T follicular helper cell (primary cell): ENCODE measurements at places on chromosomes 7 and 10.

DNA sequence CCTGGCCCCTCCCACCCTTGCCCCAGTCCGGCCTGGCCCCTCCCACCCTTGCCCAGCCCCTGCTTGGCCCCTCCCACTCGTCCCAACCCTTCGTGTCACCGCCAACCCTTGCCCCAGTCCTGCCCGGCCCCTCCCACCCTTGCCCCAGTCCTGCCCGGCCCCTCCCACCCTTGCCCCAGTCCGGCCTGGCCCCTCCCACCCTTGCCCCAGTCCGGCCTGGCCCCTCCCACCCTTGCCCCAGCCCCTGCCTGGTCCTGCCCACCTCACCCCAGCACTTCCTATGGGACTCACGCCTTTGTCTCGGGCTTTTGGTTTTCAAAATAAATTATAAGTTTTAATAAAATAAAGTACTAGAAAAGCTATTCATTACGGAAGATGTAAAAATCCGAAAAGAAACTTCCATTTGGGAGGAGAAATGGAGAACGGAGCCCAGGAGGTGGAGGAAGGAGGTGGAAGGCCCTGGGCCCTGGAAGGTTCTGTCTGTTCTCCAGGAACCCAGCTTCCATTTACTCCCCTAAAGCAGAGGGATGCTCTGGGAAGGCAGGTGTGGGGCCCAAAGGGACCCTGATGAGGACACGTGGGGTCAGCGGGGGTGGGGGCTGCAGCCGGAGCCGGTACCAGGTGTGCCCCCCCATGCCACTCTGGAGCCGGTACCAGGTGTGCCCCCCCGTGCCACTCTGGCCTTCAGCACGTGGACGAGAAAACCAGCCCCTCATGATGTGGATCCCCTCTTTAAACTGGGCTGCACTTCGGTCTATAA is 52.2 kb downstream of the PWWP2B start:
- no peak for DNase-seq

GRCh38 chr10:119404719-119405519 is 137.6 kb downstream of the RGS10 start:
- DNase-seq = no peak

GRCh38 chr10:131959841-131960240 is 21.9 kb downstream of the BNIP3 start:
- no peak for DNase-seq

GRCh38 chr10:3068201-3068967 is 1.0 kb downstream of the PFKP start:
- DNase-seq = peak; percentile 33

DNA sequence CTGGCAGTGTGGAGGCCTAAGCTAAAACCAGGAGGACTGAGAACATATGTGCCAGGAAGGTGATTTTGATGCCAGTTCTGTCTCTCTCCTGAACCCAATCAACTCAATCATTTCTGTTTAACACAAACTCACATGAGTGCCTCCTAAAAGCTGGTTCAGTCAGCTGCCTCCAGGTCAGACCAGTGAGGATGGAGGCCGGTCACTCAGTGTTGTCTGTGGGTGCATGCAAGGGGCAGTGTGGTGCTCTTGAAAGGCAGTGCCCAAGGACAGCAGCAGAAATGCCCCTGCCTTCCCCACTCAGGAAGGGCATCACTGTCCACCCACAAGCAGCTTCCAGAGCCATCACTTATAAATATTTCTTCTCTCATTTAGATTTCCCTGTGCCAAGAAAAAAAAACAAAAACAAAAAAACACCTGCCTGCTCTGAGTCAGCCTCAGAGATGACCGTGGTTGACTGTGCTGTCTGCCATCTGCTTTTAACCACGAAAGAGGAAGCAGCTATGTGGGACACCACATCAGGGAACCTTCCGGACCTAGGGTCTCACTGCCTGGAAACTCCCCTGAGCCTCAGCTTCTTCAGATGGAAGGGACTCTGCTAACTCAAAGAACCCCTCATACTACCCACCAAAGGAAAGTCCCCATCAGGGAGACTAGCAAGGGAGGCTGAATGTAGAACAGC is 39.1 kb downstream of the VOPP1 start:
- peak; percentile 73 for DNase-seq

DNA sequence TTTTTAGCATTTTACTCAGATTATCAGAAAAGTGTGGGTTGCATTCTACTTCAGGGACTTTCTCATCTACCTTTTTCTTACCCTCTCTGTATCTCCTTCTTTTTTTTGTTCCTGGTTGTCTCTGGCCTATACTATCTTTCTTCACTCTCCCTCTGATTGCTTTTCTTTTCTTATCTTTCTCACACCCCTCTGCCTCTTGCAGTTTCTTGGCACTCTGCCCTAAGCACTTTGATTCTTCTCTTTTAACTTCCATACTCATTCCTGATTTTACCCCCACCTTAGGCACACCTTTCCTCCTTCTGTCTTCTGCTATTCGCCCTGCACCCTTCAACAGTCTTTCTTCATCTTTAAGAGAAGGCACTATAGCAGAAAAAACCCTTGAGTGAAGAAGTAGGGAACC is 92.8 kb upstream of the HPS1 start:
- no peak for DNase-seq

- DNase-seq = no peak
These were observed 112.1 kb downstream of the GALNT11 start for GRCh38 chr7:152137476-152138025.

DNA sequence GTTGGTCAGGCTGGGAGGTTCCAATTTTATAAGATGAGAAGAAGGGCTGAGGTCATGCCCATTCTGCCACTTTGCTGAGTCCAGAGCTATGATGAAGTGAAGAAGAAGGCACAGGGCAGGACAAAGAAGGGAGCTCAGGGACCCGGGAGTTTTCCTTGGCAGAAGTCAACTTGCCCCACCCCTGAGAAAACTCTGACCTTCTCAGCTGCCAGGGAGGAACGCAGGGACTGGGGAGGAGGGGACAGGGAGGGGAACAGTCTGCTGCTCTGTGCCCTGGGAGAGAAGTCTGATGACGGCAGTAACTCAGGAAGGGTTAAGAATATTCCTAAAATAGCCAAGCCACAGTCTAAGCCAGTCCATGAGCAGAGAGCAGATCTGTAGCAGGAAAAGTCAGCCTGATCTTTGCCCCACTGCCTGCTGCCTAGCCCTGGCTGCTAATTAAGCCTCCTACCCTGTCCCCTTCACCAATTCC is 11.7 kb downstream of the ADIRF start:
- no peak for DNase-seq

GRCh38 chr10:9848981-9849380 is 1168.7 kb upstream of the CELF2 start:
- no peak for DNase-seq

DNA sequence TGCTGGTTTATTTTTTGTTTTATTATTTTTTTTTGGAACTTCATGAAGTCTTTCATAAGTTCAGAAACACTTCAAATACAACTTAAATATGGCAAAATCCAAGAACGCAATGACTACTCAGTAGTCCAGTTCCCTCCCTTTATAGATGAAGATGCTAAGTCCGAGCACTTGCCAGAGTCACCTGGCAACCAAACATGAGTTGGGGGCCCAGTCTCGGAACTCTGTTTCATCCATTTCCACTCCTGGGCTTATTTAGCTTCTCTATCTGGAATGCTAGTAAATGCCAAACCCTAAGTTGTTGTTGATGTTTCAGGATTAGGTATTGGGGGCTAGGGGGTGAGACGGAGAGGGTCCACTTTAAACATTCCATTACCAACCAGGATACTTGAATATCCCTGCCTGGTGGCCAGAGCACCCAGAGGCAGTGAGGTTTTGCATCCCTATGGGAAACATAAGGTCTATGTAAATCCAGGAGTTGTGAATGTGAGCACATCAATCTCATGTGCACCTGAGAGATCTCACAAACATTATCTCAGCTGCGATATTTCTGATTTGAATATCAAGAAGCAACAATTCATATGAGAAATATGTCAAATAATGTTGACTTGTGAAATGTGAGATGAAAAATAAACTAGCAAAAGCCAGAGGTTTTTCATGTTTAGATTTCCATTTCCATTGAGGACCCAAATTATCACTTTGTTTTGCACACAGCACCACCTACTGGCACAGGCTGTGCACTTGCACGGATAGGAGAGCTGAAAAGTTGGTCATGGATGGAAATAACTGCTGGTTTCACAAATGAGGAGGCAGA is 129.3 kb downstream of the PKD1L1 start:
- no peak for DNase-seq

GRCh38 chr10:79244068-79244442 is 103.2 kb upstream of the PPIF start:
- no peak for DNase-seq

- DNase-seq = no peak
These were observed 6.2 kb downstream of the PLXNA4 start for GRCh38 chr7:132569884-132570614.

DNA sequence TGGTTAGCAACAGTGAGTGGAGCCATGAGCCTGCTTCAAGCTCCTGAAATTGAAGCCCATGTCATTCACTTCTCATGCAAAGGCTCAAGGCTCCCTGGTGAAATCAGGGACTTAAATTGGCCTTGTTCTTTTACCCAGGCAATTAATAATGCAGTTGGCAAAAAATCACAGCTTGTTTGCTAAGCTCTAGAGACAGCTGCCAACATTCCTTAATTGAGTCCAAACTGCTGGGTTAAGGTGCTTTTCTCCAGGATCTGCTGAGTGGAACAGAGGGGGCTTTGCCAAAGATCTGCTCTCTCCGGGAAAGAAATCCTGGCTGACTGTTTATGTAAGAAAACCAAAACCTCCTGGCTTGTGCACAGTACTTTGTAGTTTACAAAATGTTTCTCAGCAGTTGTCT is 257.6 kb upstream of the GHITM start:
- DNase-seq = no peak
